Suppressor macrophage treated with lipopolysaccharide for 1 hour (primary cell): ENCODE measurements at places on chromosomes 11 and 22.

- DNase-seq = no peak
Observed at GRCh38 chr11:126879516-126879915, 121.1 kb downstream of the KIRREL3 start.

GRCh38 chr22:19526076-19526701 is 2.0 kb upstream of the CLDN5 start:
- no peak for DNase-seq

DNA sequence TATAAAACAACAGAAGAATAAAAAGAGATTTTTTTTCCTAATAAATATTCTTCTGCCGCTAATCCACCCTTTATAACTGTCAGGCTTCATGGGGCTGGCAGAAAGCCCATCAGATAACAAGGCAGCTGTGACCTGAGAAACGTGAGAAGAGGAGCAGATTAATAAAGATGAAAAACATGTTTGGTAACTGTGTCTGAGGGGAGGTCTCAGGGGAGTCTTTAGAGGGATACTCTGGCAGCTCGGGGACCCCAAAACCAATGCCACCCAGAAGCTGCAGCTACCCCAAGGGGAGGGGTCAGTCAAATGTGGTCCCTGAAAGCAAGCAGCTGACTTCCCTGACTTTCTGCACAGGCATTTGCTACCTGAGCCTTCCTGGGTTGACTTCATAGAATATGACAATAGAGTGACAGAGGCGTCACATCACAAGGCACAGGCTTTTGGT is 48.4 kb upstream of the POU2AF1 start:
- no peak for DNase-seq

DNA sequence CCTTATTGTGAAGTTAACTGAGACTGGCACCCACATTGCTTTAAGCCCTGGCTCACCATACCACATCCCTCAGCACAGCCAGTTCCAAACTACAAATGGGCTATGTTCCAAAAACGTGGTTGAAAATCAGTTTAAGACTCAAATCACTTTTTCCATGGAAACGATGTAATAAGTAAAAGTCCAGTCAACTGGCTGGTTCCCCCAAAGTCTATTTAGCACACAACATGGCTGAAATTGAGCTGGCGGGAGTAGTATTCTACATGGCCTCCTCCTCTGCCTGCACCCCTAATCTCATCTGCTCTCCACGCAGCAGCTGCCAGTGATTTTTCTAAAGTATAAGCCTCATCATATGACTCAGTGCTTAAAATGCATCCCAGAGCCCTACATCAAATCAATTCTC is 40.9 kb upstream of the BIRC3 start:
- DNase-seq = no peak

GRCh38 chr22:36029406-36029755 is 757 bp upstream of the RBFOX2 start:
- no peak for DNase-seq

GRCh38 chr11:78796956-78797355 is 222.3 kb upstream of the NARS2 start:
- DNase-seq = no peak

DNA sequence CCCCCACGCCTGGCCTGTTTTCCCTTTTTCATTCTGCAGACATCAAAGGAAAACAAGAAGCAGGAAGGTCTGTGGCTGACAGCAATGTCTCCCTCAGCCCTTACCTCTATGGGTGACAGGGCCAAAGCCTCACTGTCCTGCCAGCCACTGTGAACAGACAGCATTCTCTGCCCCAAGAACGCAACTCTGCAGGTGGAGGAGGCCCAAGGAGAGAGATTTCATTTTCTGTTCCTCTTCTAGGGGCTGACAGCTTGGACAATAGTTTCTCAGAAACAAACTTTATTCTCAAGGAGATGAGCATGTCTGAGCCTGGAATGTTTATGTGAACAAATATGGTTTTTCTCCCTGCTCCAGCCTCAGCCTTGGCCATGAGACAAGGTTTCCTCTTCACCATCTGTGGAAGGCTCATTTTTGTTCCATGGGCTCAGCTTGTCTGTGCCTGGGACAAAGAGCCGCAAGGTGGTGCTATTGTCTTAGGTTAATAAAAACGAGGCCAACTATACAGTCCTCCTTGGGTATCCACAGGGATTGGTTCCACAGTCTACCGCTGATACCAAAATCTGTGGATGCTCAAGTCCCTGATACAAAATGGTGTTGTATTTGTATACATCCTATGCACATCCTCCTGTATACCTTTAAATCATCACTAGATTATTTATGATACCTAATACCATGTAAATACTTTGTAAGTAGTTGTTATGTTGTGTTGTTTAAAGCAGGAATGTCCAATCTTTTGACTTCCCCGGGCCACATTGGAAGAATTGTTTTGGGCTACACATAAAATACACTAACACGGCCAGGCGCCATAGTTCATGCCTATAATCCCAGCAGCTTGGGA is 5.8 kb downstream of the PIWIL3 start:
- DNase-seq = peak; percentile 68

DNA sequence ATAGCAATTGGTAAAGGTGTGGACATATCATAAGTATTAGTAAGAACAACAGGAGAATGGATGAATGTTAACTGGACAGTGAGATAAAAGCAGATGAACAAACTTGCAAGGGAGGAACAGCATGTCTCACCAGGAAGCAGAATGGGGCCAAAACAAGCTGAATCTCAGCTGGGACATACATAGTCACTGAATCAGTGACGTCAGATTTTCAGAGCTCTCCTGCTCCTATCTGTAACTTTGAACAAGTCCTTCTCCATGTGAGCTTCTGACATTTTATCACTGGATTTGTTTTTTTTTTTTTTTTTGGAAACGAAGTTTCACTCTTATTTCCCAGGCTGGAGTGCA is 118.7 kb downstream of the BBOX1 start:
- DNase-seq = no peak

- no peak for DNase-seq
Observed at GRCh38 chr11:44809283-44809682, 82.5 kb downstream of the TSPAN18 start.

DNA sequence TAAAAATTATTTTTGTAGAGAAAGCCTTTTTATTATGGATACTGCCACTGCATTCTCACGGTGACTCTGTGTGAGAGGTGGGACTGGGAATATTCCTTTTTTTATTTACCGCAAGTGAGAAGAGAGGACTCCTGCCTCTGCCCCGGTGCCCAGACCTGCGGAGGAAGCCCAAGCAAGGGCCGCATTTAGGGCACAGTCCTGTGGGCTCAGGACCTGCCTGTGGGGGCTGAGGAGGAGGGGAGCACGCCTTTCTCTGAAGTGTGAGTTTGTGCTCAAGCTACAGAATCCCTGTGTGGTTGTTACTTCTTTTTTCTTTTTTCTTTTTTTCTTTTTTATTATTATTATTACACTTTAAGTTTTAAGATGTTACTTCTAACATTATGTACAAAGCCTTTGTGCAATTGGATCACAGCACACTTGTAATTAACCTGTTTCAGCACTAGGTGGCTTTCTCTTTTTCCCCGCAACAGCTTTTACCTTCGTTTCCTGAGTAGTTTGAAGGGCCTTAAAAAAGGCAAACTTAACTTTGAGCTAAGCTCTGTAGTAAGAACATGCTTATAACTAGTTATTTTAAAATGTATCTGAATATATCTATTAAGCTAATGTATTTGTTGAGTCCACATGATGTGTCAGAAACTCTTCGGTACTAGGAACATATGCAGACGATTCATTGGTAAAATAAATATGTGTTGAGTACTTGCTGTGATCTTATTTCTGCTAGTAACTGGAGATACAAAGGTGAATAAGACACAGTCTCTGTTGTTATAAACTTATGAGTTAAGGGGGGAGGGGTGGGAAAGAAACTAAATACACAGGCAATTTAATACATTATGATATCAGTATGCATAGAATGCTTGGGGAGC is 18.3 kb downstream of the AMOTL1 start:
- DNase-seq = peak; percentile 65

GRCh38 chr22:30511109-30511508 is 5.6 kb upstream of the SEC14L4 start:
- DNase-seq = no peak

- peak; percentile 94 for DNase-seq
Observed at GRCh38 chr11:12110201-12110713, at the start of gene MICAL2. TSS of gene MICAL2 (plus strand) at chr11:12110590. CDS start at chr11:12162156, 51,566 bp downstream.

DNA sequence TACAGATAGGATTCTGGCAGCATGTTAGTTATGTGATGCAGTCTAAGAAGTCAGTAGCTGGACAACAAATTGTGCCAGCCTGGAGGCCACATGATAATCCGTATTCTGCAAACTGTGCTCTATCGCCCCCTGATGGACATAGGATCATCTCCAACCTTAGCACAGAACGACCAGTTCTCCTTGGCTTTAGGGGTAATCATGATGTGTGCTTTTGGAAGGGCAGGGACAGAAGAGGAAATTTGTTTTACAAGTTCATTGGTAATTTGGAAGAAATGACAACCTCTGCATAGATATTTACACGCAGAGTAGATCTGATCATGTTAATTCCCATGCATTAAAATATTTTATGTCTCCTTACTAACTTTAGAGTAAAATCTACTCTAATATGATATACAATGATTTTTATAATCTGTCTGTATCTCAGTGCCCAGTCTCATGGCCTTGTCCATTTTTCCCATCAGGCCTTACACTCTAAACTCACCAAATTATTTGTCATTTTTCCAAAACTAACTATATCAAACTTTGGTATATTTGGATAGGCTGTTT is 12.1 kb downstream of the OR10D3 start:
- DNase-seq = peak; percentile 78

DNA sequence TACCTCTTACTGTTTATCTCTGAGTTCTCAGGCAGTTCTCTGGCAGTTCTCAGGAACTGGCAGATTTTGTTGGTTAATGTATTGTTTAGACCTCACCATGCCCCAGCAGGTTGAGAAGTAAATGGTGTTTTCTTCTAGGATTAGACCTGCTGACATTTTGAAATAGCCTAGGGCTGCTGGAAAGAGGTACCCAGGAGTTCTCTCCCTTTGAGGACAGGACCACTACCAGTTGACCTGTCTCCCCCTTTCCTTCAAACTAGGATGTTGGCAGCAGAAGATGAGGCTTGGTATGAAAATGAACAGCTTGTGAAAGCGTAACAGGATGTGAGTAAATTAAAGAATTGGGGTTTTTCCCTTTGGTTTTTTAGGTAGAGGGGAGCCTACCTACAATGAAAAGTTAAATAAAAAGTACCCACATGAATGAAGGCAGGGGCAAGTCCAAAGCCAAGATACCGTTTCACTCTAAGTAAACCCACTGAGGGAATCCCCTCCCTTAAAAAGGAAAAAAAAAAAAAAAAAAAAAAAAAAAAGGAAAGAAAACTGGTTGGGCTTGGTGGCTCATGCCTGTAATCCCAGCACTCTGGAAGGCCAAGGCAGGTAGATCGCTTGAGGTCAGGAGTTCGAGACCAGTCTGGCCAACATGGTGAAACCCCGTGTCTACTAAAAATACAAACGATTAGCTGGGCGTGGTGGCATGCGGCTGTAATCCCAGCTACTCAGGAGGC is 96.2 kb downstream of the PDHX start:
- DNase-seq = no peak

DNA sequence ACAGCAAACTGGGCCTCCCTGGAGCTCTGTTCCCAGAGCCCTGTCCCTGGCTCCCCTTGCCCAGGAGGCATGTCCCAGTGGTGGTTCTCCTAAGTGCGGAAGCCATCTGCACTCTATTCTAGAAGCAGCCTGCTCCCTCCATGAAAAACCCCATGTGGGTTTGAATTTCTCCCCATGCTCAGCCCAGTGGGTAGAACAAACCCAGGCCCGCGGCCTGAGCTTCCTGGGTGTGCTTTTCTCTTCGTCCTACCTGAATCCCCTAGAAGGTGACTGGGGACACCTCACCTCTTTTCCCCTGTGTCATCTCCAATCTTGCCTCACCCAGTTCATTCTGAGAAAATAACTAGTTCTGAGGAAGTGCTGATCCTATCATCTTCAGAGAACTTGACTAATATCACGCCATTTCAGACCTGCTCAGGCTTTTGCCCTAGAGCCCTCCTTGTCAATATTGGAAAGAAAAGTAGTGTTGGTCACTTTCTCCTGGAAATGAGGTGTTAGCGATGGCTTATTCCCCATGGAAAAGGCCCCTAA is 15.9 kb downstream of the IL10RA start:
- no peak for DNase-seq

DNA sequence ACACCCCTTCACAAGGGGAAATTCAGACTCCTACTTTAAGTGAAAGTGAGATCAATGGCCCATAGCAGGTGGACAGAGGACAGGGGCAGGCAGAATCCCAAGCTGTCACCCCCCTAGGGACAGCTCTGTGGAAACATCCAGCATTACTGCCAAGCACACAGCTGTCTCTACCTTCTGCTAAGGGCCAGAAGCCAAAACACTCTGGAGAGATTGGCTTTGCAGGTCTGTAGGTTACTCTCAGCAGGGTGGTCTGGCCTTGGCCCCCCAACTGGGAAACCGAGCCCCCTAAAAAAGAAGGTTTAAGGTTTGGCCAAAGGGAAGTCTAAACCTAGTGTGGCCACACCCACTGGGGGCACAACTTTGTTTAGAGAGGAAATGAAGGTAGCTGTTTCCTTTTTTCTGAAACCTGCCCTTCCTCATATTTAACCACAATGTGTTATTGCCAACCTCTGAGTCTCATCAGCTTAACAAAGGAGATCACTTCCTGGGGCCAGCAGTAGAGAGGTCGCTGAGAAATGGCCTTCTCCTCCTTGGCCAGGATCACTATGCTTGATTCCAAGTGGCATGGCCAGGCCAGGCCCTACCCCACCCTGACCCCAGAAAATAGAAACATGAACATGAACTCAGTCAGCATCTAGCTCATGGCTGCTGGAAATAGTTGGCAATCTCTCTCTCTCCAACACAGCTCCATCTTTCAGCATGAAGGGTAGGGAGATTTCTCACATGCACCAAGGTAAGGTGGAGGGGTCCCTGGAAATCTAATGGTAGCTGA is 25.9 kb upstream of the SCARF2 start:
- DNase-seq = no peak

DNA sequence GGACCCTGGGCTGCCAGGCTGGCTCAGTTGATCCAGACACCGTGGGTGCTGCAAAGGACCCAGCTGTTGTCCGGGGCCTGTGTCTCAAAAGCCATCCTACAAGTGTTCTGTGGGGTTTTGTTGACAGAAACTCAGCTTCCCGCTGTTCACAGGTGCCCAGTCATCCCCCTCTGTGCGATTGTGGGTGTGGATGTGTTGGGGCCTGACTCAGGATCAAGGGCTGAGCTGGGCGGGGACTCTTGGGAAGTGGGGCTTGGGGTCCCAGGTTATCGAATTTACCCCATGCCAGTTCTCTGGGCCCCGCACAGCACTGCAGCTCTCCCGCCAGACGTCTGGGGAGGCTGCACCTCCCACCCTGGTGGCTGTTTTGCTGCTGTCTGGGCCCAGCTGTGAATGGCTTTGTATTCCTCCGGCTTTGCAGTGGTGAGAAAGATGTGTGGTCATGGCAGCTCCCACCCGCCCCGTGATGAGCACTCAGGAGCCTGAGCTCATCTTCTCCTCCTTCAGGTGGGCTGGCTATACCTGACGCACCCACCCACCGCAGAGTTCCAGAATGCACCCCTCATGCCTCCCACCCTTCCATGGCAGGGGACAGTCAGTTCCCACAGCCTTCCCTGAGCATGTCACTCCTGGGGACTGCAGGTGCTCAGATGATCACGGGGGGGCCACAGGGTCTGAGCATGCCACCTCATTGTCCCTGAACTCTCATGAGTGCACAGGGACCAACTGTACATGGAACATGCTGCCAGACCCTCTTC is 3.6 kb upstream of the AP2A2 start:
- DNase-seq = no peak
